ENCODE measurements at places on chromosomes 4 and X.

GRCh38 chr4:186416451-186417060 is 138.8 kb downstream of the MTNR1A start:
- DNase-seq: no peak

GRCh38 chrX:154019633-154020528 is at the start of gene IRAK1:
TSS of gene IRAK1 (minus strand) at chrX:154019902. CDS start at chrX:154019812, 90 bp downstream.
- DNase-seq: peak; percentile 53

- DNase-seq: no peak
Measured at GRCh38 chrX:26409636-26410035, 193.7 kb downstream of the MAGEB5 start.

- DNase-seq: no peak
Measured at GRCh38 chr4:183356173-183356830, 34.1 kb upstream of the CLDN24 start.

DNA sequence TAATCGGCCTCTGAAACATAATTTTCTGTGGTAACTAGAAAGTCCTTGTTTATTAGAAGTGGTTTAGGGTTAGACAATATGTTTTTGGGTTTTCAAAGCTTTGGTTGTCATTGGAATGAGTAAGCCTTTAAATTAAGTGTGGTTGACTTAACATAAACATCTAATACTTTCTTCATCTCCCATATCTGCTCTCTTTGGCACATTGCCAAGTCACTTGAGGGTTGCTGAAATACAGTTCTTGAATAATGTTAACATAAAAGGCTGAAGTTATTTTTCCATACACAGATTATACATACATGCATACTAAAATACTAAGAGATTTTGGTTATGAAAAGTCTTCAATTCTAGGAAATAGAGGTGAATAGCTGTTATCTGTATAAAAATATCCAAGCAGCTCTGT is 241.7 kb upstream of the BMP3 start:
- DNase-seq: no peak

DNA sequence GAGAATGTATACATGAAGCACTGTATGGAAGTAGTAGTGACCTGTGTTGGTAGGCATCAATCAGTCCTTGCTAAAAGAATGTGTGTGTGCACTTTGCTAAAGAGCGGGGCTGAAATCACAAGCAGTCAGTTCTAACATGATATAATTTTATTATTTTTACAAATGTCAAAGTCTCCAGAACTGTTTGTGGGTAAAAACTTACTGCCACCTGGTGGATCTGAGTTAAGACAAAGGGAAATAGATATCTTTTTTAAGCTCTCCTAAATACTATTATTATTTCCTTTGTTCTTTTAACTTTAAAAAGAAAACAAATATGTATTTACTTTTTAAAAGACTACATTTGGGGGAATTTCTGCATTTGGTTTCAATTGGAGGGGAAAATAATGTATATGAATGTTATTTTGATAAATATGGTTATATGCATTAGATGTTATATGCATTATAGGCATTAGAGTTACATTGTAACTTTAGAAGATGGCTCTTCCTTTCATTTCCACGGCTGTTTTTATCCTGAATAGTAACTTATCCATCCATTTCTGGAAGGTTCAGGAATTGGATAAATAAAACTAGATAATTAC is 7.8 kb upstream of the CLOCK start:
- DNase-seq: no peak

DNA sequence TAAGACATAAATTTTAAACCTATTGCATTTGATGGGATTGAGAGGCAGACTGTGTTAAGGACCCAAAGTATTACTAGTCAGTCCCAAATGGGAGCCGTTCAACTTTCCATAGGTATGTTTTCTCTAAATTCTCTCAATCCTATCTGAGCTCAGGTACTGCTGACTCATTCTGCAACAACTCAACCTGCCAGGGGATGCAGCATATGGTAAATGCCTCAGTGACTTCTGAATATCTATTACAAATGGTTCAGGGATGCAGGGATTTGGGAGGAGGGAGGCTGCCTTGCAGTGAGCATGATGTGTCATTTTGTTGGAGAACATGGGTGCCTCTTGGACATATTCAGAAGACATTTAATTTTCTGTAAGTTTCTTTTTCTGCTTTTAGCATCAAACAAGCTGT is 97.3 kb downstream of the HDAC8 start:
- no peak for DNase-seq

- no peak for DNase-seq
Measured at GRCh38 chr4:4415107-4415805, 28.4 kb downstream of the NSG1 start.

GRCh38 chr4:125169192-125169591 is 145.6 kb upstream of the FAT4 start:
- DNase-seq: no peak

- DNase-seq: no peak
Measured at GRCh38 chr4:77613267-77613666, 7.6 kb downstream of the CXCL13 start.

GRCh38 chr4:32697281-32697814 is 1977.2 kb downstream of the PCDH7 start:
- DNase-seq: no peak

GRCh38 chrX:11792461-11793421 is 34.7 kb downstream of the MSL3 start:
- peak; percentile 68 for DNase-seq

GRCh38 chrX:134847133-134847532 is 143.7 kb upstream of the SMIM10 start:
- DNase-seq: no peak

DNA sequence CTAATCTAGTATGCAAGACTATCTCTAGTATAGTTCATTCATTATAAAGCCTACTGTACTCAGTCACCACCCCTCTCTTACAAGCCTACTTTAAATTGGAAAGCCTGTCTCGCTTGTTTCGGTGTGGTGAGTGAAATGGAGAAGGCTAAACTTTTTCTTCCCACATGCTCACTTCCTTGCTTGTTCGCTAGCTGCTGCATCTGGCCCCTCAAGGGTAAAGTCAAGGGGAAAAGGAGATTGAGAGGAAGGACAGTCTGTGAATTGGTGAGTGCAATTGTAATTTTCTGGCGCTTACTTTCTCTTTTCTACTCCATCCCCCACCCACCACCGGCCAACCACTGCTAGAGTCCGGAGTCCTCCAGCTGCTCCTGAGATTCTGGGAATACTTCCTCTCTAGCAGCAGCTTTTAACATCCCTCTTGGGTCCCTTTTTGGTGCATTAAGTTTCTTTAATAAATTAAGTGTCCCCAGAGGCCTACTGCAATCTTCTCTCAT is 12.1 kb upstream of the ARAP2 start:
- DNase-seq: no peak

DNA sequence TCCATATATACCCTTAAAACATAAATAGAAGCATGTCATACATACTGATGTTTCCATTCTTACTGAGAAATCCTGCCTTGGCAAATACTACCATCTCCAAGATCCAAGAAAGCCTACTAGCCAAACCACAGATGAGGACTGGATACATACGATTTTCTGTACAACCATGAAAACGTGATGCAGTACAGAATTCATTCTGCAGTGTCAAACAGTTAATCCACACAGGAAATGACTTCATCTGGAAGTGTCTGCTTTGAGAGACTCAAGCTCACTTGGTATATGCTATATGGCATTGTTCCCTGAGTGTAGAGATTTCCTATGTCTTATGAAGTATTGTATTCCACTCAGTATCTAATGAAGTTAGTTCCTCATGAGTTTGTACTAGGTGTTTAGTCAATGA is 94.3 kb downstream of the CT47B1 start:
- DNase-seq: no peak

DNA sequence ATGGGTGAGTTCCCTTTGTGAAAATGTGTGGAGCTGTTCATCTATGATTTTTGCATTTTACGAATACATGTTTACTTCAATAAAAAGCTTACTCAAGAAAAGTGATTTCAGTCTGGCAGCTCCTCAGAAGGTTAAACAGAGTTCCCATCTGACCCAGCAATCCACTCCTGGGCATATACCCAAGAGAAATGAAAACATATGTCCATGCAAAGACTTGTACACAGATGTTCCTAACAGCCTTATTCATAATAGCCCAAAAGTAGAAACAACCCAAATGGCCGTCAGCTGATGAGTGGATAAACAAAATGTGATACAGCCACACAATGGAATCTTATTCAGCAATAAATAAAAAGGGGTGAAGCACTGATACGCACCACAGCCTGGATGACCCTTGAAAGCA is 20.8 kb downstream of the CLCN4 start:
- no peak for DNase-seq

DNA sequence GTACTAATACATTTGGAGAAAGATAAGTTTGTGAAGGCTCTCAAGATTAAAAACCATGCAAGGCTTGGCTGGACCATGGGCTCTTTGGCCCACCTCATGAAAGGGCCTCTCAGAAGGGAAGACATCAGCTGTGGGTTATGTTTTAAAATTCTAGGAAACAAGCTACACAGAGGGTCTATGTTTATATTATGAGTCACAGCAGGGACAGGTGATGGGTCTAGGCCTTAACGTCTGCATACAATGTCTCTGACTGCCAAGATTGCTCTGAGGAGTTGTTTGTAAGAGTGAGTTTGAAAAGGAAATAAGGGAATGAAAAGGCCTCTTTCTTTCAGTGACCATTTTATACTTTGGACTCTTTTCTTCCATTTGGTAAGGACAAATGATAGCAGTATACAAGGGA is 77.0 kb upstream of the ARMCX2 start:
- DNase-seq: no peak

- no peak for DNase-seq
Measured at GRCh38 chrX:53160297-53160983, 64.6 kb downstream of the KDM5C start.

- DNase-seq: no peak
Measured at GRCh38 chr4:80265571-80266252, 752 bp upstream of the FGF5 start.

GRCh38 chr4:55763996-55764395 is 55.6 kb upstream of the EXOC1L start:
- DNase-seq: no peak

- DNase-seq: no peak
Measured at GRCh38 chr4:1582227-1582626, 101.9 kb downstream of the FAM53A start.

- DNase-seq: no peak
Measured at GRCh38 chr4:75598390-75598789, 31.9 kb downstream of the CDKL2 start.

DNA sequence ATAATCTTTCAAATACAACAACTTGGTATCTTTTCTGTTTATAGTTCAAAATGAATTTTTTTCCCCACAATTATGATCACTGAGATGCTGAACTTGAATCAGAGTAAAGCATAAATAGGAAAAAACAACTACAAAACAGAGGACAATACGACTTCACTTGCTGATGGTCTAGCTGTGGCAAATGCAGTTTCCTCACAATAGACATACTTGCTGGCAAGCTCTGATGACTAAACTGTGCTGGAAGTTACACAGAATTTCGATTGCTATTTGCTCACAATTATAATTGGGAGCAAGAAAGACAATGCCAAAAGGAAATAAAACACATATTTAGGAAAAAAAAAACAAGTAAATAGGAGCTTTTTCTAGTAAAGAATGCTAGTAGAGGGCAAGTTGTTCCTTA is 14.7 kb downstream of the VEGFC start:
- no peak for DNase-seq

GRCh38 chr4:78599931-78600375 is 48.4 kb downstream of the ANXA3 start:
- no peak for DNase-seq

GRCh38 chr4:71186257-71186565 is 152.6 kb upstream of the SLC4A4 start:
- DNase-seq: no peak

DNA sequence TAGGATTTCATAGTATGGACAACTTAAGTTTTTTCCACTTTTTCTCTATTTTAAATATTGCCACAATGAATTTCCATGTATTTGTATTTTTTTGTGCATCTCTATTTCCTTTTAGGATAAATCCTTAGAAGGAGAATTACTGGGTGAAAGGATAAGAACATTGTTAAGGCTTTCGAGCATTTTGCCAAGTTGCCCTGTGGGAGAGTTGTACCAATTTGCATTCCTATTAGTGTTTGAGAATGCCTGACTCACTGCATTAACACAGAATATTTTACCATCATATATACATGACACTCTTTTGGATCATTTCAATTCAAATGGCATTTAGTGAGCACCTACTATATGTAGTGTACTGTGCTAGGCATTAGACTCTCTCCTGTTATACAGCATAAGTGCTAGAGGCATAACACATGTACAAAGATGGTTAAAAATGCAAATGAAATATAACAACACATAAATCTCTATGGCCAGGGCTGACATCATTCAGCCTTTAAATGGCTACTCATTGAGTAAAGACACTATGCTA is 57.0 kb downstream of the PLAC1 start:
- no peak for DNase-seq

DNA sequence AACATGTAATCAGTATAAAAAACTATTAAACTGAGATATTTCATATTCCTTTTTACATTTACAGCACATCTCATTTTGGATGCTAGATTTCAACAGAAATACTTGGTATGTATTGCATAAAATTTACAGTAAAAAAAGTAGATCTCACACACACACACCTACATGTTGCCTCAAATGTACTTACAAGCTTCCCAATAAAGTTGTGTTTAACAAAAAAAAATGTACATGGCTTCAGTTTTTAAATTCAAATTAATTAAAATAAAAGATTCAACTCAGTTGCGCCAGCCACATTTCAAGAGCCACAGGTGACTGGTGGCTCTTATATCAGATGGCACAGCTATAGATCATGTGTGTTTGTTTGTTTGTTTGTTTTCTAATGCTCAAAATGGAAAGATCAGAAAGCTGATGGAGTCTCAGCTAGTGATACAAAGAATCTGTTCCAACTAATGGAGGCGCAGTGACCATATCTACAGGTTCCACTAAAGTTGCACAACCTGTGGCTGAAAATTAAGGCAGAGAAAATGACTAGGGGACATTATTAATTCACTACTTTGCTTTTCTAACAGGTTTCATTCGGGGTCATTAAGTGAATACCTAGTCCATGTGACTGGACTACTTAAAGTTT is 45.0 kb downstream of the RBM47 start:
- no peak for DNase-seq
